ENCODE measurements at places on chromosomes 4 and X. TPM values are rescaled to one million over a fixed set of nuclear protein-coding genes. Genes with fewer than 3 reads are reported as not detected.

Gene CXCL11
- not detected for total RNA-seq

Gene GRIA2
- not detected for total RNA-seq

Gene ARR3
- total RNA-seq: not detected

Gene NSG1
- total RNA-seq: 0.26 TPM

Gene CHRNA9
- not detected for total RNA-seq

Gene CACNA1F
- total RNA-seq: not detected

Gene FAM9B
- total RNA-seq: not detected

Gene TEX13D
- not detected for total RNA-seq

Gene XAGE1A
- total RNA-seq: not detected

Gene HSD17B13
- under 0.01 TPM for total RNA-seq

Measured in aortic smooth muscle cell (primary cell).